ENCODE measurements at places on chromosomes 2 and 18.

GRCh38 chr18:13253786-13254688, 35.5 kb downstream of the LDLRAD4 start:
- no peak for DNase-seq

DNA sequence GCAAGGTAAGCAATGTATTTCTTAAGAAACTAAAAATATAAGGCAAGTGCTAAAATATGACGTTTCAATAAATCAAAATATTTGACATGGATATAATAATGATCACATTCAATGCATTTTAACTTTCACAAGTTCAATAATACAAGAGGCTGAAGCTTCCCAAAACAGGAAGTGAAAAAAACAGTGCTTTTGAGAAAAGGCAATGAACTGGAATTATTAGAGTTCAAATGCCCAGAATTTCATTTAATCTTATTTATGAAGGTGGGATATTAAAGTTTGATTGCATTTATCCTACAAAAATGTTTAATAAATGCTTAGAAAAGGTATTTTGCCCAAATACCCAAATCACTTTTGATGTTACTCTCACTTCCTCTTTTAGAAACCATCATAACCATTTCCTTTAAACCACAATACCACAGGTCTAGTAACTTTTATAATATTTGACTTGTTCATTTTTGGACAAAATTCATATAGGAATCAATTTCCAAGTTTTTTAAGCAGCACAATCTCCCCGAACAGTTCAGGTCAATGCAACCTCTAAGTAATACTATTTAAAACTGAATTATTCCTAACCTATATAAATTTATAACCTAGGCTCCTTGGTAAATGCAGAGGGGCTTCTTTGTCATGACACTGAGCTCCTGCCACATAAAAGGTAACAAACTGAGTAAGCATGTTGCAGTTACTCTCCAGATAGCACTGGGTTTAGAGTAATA, 2.1 kb downstream of the NCKAP1 start:
- no peak for DNase-seq

DNA sequence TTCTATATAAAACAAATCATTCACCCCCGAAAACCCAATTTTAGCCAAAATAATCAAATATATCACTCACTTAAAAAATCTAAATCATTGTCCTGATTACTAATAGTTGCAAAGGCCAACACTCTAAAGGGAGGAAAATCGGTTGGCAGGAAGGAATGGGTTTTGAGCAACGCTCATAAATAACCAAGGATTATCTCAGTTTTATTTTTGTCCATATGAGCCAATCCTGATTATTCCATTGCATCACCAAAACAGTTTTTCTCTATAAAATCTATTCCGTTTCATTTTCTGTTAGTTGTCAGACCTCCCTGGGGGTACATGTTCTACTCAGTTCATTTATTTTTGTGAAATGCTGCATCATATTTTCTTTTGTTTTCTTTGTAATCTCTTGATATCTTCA, 174.1 kb downstream of the LRATD1 start:
- DNase-seq = peak; percentile 81

GRCh38 chr2:15640261-15640711, 48.6 kb downstream of the DDX1 start:
- DNase-seq = peak; percentile 64

GRCh38 chr18:69022426-69022825, 224.5 kb downstream of the CCDC102B start:
- peak; percentile 13 for DNase-seq

DNA sequence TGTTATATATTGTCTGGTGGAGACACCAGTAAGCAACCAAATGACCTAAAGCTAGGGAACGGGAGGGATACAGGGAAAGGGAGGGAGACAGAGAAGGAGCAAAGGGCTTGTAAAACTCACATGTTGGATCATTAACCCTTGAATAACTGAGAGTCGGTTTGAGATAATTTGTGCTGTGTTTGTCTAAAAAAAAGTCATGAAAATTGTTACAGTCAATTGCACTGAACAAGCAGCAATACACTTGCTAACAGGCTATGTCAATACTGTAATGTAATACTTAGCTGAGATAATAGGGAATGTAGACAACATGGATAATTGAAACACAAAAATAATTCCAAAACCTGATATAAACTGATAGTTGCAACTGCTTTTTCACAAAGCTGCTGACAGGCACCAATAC, 71.3 kb upstream of the ZNF521 start:
- no peak for DNase-seq

DNA sequence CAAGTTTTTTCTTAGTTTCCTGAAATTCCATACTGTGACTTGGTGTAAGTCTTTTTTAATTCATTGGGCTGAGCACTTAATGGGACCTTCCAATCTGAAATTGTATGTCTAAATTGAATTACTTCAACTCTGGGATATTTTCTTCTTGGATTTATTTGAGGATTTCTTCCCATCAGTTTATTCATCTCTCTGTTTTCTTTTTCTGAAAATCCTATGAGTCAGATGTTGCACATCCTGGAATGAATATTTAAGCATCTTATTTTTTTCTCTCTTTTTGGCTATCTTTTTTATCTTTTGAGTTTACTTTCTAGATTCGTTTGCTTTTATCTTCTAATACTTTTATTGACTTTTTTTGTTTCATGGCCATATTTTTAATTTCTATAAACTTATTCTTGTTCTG, 55.4 kb upstream of the ACYP2 start:
- no peak for DNase-seq

DNA sequence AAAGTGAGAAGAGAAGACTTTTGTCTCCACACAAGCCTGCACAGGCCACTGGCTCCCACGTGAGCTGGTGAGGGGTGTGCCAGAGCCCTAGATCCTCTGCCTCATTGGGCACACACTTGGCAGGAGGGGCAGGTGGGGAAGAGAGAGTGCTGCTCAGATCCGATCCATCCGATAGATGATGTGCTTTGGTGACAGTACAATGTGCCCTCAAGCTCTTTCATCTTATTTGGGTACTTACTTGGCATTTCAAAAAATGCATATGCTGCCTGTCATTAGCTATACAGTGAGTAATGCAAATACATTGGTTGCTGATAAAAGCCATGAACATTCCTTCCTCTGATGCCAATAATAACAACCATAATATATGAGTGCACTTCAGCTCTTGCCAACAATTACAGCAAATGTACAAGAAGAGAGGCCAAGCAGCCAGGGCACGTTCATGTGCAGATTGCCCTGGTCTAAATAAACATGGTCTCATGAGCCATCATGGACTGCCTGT, 255.3 kb downstream of the VAPA start:
- peak; percentile 35 for DNase-seq

Measured in muscle of leg (tissue), 16 donors.